ENCODE measurements at places on chromosomes 7 and 10.

DNA sequence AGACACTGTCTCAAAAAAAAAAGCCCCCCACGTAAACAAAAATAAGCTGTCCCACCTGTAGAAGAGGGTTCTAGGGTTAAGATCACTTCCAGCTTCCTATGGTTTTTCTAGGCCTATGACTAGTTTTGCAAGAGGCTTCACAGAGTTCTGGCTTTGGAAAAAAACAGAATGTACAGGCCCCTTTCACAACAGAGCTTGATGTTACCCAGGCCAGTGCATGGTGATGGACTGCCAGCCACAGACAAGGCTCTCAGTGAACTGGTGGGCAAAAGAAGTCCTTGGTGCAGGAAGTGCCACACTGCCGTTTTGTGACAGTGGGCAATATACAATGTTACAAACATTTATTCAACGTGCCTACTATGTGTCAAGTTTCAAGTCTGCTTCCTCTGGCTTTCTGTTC, 18.3 kb upstream of the EFCAB10 start:
- no peak for DNase-seq

DNA sequence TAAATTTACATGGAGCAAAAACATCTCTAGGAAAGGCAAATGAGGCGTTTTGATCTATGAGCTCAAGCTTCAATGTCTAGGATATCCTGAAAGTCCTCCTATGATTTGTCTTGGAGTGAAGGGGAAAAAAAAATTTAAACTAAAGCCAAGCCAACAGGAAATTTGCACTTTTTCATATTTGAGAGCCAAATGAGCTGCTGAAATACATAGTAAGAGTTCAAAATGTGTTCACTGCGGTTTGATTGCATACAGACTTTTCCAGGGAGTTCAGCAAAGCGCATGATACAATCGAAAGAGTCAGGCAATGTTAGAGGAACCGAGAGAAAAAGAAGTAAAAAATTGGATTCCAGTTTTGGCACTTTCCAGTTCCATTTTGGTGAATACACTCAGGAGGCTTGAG, 633.4 kb upstream of the MGMT start:
- DNase-seq = no peak

DNA sequence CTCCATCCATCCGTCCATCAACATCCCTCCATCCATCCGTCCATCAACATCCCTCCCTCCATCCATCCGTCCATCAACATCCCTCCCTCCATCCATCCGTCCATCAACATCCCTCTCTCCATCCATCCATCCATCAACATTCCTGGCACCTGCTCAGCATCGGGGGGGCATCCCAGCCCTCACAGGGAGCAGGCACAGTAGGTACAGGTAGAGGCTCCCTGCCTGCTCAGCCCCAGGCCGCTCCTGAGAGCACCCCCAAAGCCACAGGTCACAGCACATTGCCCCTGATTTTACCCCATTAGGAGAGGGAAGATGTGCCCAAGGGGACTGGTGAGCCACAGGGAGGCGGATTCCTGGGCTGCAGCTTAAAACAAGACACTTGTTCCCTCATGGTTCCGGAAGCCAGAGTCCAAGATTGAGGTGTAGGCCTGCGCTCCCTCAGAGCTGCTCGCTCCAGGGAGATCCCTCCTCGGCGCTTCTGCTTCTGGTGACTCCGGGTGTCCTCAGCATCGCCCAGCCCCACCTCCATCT, 21.1 kb upstream of the CFAP46 start:
- no peak for DNase-seq

GRCh38 chr7:118839515-118839914, 615.0 kb downstream of the ANKRD7 start:
- no peak for DNase-seq

All from activated gamma-delta T cell treated with anti-CD3 and anti-CD28 coated beads, Interleukin-2, amount 50 U/mL, for 16 hours (primary cell).